Stimulated activated CD4-positive, alpha-beta T cell treated with anti-CD3 and anti-CD28 coated beads, Interleukin-15, amount 100 ng/mL, for 48 hours (primary cell): ENCODE measurements at places on chromosomes 11 and 22.

DNA sequence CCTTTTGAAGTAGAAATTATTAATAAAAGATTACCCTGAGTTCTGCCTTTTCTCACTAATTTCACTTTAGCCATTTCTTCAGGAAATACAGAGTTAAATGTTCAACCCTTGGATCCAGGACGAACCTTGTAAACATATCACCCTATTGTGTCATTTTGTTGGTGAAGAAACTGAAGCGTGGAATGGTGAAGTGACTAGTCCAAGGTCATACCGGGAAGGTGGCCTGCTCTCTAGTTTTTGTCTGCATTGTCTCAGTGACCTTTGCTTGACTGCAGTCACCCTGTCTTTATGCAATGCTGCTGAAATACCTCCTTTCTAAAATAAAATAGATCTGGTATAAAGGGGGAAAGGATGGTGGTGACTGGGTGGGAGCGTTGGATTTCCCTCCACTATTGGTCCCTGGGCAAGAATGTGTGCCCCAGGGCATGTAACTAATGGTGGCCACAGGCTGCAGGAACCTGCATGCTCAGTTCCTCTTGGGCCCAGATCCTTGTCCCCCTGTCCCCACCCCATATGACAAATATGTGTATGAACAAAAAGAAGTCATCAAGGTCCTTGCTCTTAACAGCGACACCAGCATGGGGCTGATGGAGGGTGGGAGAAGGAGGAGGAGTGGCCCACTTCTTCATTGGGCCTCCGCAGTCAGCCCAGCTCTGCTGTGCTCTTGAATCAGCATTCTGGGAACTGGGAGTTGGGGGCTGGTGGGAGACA lies 977 bp upstream of the SORL1-AS1 start:
- no peak for DNase-seq

DNA sequence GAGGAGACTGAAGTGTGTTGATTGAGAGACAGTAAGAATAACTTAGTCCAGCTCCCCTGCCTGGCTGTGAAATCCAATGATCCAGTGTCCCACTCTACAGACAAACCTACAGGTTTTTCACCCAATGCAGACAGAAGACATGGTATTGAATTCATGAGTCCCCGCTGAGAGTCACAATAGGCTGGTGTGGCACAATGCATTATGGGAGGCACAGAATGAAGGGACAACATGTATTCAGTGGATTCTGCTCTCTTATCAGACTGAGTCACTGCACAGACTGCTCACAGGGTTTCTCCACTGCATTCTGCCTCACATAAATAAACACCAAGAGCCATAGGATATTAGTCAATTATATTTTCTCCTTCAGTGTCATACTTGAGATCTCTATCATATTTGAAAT lies 55.2 kb upstream of the TOP3B start:
- DNase-seq, result no peak

DNA sequence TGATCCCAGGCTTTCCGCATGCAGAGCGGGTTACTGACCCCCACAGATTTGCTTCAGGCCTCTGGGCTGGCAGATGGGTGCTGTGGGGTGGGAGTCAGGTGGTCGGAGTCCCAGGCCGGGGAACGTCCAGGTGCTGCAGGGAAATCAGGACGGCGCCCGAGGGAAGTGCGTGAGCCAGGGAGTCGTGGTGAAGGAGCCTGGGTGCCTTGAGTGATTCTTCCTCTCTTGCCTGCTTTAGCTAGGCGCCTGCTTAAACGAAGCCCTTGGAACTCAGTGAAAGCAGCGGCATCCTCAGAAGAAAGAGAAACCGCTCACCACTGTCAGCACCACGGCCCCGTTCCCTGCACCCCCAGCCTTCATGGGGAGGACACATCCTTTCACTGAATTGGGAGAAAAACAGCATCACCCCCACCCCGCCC lies 455.6 kb downstream of the BRD1 start:
- no peak for DNase-seq

DNA sequence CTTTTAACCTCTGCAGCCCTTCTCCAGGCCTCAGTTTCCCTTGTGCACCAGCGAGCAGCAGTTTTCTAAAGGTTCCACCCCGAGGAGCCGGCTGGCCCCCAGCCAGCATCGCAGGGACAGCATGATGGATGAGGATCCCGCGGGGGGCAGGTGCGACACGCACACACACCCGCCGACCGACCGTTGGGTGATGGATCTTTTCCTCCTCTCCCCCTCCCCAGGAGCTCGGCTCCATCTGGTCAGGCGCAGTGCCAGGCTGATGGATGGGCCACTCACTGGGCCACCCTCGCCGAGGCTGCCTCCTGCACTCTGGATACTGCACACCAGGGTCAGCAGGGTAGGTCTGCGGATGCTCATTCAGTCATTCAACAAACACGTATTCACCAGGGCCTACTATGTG lies 12.8 kb upstream of the CABP7 start:
- DNase-seq, result no peak

DNA sequence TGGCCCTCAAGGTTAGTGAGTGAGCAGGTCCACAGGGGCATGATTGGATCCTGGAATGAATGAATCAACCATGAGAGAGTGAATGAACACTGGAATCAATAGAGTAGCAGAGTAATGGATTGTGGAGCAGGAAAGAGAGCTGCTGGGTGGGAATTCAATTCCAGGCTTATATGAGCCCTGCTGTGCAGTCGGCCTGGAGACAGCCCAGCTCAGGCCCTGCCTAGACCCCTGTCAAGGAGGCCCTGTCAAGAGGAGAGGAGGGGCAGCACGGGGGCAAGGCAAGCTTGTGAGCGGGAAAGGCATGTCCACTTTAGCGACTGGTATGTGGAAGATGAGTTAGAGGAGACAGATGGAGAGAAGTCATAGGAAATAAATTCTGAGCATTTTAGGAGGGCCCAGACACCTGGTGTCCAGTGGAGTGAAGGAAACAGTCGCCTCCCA lies 1.3 kb upstream of the FOLR1 start:
- no peak for DNase-seq

- no peak for DNase-seq
These were observed 32.7 kb upstream of the GNB1L start for GRCh38 chr22:19887256-19887985.

GRCh38 chr11:3861683-3862082 lies 6.2 kb downstream of the STIM1 start:
- DNase-seq, result no peak

DNA sequence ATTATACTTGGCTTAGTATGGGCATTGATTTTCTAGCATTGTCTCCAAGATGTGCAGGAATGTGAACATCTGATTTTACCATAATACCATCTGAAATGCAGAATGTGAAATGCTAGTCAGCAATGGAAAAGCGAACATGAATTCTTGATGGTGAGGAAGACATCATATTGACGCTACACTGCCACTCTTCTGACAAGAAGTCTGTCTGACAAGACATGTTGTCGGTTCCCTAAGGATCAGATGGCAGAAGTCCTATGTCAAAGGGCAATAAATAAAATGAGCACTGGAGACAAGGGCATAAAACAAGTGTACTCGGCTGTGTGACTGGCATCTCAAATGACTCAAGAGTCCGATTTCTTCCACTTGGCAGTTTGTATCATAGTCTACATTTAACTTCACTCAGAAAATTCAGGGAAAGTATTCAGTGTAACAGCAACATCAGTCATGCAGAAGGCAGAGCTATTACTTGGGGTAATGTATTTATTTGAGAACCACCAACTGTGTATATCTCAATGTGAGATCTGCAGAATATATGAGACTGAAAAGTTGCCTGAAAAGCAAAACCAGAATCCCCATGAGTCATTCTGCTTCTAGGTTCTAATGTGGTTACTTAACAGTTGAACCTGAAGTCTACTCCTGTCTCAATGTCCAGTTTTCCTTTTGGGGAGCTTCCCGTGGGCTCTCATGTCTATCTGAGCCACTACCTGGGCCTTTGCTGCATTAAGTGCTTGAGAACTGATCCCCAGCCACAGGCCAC lies 51.5 kb downstream of the SLC17A6 start:
- no peak for DNase-seq

DNA sequence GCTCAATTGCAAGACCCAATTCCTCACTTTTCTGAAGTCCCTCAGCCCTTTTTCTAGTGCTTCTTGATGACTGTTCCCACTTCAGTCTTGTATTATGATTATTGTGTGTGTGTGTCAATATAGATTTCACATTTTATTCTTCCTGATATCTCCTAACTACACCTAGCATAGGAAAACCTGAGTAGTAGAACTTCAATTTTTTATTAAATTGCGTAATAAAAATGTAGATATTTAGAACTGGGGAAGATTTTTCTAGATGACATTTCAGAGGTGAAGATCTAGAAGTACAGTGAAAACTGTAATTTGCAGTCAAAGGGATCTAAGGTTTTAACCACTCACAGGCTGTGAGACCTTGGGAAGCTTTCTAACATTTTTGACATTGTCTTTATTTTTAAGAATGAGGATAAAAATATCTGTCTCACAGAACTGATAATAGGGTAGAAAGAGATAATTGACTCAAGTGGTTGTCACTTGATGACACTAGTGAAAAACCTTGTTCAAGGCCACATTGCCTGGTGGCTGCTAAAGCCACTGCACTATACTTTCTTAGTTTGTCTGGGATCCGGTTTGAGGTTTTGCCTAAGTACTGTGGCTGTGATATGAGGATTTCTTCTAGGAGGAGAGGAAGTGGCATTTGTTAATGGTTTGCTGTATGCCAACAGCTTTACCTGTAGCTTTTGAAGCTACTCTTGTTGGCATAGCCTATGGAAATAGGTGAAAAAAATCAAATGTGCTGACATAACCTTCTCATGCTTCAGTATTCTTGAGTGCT lies 32.2 kb upstream of the SESN3 start:
- no peak for DNase-seq

GRCh38 chr11:127073621-127074020 lies 73.1 kb upstream of the KIRREL3 start:
- no peak for DNase-seq

DNA sequence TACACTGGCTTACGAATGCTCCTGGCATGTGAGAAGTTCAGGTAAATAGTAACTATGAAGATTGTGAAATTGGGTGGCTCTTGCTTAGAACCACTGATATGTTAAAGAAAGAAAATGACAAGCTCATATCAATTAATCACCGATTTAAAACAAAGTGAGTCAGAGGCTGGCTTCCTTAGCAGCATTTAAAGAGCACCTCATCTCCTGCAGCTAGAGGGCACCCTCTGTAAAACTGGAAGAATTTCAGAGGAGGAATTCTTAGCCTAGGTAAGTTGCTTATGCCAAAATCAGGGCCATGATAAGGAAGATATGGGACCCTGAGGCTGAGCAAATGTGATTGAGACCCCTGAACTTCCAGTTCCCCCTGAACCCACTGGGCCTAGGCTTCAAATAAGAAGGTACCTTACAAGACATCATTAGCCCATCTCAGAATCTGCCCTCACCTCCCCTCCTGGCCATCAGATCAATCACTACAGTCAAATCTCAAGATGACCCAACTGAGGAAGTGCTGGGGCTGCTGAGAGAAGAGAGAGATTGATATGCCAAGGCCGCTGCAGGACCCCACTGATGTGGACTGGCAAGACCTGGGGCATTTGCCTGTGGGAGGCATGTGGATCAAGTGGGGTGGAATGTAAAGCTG lies 8.6 kb upstream of the CD3E start:
- peak; percentile 22 for DNase-seq

GRCh38 chr11:6755303-6755952 lies 16.3 kb downstream of the OR2AG2 start:
- no peak for DNase-seq

DNA sequence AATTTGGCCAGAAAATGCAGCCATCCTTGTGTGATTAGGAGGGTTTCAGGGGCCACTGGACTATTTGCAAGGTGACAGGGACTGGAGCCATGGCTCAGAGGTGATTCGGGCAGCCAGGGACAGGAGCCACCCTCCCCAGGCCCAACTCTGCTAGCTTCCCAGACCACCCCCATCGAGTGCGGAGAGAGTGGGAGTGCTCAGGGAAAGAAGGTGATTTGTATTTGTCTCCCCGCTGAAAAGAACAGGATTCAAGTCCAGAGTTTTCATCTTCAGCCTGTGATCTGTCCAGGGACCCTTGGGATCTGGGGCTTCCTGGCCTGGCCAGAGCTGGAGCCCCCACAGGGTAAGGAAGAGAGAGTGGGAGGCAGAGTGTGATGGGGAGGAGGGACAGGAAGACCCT lies 22.4 kb upstream of the TEF start:
- DNase-seq, result no peak
